NK-92 treated with Interleukin-12 subunit alpha and Interleukin-12 subunit beta, amount 100 ng/mL, for 24 hours (cell line): ENCODE measurements at places on chromosomes 3 and 15.

DNA sequence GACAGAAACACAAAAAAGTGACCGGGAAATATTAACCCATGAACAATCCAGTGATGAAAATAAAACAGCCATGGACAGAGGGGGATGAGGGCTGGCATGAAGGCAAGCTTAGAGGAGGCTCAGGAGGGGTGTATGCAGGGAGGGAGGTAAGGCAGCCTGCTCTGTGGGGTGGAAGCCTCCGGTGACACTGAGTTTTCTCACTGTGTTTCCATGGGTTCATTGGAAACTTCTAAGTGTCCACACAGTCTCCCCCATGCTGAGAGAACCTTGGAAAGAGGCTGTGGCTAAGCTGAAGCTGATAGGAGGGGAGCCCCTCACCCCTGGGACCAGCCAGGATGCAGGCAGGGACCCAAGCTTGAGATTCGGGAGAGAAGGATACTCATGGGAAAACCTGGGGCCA is 6.8 kb upstream of the SKOR1 start:
- no peak for DNase-seq

DNA sequence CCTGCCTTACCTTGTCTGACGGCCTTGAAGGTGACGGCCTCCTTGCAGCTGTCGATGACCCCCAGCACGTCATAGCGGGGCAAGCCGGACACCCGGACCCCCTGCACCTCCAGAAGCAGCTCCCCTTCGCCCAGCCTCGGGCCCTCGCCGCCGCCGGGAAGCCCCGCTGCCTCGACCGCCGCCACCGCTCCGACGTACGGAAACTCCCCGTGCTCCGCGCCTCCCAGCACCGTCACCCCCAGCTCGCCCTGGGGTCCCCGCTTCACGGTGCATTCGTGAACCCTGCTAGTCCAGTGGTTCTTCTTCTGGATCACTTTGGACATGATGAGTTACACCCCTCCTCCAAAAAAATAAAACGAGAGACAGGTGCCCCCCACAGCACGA is 740 bp downstream of the MAGI1 start:
- DNase-seq: no peak

- DNase-seq: no peak
Observed at GRCh38 chr15:43526261-43526930, 9.0 kb downstream of the MAP1A start.

DNA sequence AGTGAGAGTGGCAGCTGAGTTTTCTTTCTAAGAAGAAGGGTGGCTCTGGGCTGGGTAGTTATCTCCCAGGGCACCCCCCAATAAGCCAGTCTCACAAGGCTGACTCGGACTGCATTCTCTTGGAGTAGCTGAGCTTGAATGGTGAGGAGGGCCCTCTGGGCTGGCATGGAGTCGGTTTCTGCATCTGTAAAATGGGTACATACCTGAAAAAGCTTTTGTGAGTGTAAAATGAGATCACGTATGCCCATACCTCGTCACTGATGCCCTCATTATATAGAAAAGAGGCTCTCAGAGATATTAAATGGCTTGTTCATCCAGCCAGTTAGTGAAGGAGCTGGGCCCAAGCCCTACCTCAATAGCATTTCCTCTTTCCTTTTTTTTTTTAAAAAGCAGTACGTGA is 41.2 kb downstream of the SMAD6 start:
- no peak for DNase-seq

DNA sequence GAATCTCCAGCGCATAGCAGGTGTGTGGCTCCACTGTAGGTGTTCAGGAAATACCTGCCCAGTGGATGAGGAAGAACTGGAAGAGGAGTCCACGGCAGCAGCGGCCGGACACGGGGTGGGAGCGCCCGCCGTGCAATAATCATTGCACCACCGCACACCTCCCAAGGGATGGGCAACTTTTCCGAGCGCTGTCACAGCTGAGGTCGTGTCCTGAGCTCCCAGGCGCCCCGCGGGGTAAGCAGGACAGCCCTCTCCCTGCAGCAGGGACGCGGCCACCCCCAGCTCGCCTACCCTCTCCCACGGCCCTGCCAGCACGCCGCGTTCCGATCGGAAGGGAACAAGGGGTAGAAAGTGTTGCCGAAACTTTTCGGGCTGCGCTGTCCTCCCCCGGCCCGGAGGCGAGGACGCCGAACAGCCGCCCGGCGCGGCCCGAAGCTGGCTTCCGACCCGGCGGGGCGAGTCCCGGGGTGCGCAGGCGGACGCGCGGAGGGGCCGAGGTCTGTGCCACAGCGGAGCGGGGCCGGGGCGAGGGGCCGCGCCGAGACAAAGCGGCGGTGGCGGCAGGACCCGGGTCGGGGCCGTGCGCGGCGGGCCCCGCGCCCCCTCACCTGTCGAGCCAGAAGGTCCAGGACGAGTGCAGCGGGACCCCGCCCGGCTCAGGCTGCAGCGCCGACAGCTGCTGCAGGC is 475 bp downstream of the EIF4E3 start:
- DNase-seq: no peak

GRCh38 chr15:22831473-22831872 is 7.0 kb upstream of the NIPA2 start:
- no peak for DNase-seq

- no peak for DNase-seq
Observed at GRCh38 chr3:127328421-127328820, 40.6 kb upstream of the PRR20G start.

DNA sequence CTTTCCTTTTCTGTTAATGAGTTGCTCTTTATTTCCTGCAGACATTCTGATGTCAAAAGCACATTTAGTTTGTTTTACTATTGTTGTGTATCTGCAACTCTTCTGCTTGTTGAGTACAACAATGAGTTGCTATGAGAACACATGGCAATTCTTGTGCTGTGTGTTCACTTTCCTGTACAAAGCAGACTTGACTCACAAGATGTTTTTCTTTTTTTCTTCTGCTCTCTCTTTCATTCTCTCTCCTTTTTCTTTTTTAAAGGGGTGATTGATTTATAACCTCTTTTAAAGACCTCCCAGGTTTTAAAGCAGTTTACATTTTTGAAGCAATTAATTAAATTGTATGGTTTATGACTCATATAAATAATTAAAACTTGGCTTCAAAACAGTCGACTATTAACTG is 31.6 kb upstream of the ABHD10 start:
- DNase-seq: no peak

GRCh38 chr3:13087320-13087990 is 14.2 kb upstream of the IQSEC1 start:
- no peak for DNase-seq

GRCh38 chr15:41566121-41566885 is 7.3 kb downstream of the TYRO3 start:
- no peak for DNase-seq

DNA sequence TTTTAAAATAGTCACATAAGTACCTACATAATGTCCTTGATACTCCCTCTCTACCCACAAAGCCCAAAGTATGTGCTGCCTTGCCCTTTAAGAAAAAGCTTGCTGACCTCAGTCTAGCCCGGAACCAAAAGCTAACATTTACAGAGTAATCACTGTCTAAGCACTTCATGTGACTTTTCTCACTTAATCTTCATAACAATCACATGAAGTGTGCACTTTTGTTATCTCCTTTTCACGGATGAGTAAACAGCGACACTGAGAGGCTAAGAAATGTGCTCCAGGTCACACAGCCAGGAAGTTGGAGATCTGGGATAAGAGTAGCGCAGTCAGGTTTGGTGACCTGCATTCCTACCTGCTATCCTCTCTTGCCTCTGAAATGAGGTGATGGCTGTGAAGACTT is 194.0 kb downstream of the ITPR1 start:
- DNase-seq: no peak

- no peak for DNase-seq
Observed at GRCh38 chr15:100049936-100050876, 291.6 kb downstream of the ADAMTS17 start.

- no peak for DNase-seq
Observed at GRCh38 chr3:147387291-147387884, 19.0 kb downstream of the ZIC4 start.

GRCh38 chr3:278300-279064 is 81.9 kb downstream of the CHL1 start:
- no peak for DNase-seq

DNA sequence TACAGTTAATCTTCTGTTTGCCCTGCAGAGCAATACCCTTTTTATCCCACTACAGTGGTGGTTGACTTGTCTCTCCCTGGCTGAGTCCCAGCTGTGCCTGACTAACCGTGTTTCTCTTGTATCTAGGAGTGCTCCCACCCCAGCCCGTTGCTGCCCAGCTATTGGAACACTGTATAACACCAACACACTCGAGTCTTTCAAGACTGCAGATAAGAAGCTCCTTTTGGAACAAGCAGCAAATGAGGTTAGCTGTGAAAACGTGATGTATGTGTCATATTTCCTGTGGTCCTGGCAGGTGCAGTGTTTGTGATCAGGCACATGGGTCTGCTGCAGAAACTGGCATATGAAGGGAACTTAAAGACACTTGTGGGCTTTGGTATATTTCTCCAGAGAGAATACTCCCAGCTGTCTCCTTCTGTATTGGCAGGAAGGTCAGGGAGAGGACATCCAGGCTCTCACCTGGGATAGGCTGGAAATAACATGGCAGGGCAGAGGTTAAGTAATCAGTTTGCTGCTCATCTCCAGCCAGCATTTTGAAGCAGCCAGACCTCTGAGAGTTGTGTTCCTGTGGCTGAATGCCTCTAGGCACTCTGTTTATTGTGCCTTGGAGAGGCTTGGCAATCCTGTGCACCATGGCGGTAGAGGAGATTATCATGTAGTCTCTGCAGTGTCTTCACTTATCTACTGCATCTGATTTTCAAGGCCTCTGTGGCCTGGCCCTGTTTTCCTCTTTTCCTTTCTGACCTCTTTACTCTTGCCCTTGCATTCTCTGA is 34.8 kb downstream of the ATG7 start:
- peak; percentile 35 for DNase-seq
